MG63 (cell line): ENCODE measurements at places on chromosomes 1 and 21. TPM values are rescaled to one million over a fixed set of nuclear protein-coding genes. Genes with fewer than 3 reads are reported as not detected.

CCDC185 gene
- 0.47 TPM in 1 of 2 replicates, not detected in the other for total RNA-seq

GRCh38 chr1:150076066-150076465 lies 8.5 kb downstream of the VPS45 start:
- no peak for DNase-seq

KCNE2 gene
- not detected in 2 replicates for total RNA-seq

SERINC2 gene
- total RNA-seq, result 25.8 and 32.4 TPM in 2 replicates

- DNase-seq, result no peak
Observed at GRCh38 chr1:65308781-65309303, 501 bp upstream of the DNAJC6 start.

SPATA6 gene
- 0.15 and 0.46 TPM in 2 replicates for total RNA-seq
